ENCODE measurements at places on chromosomes 2 and 18. TPM values are rescaled to one million over a fixed set of nuclear protein-coding genes. Genes with fewer than 3 reads are reported as not detected.

Gene SERPINB7
- total RNA-seq = not detected

GRCh38 chr2:220078439-220078838, 451.0 kb downstream of the SLC4A3 start:
- H3K27ac ChIP-seq = no peak overlapping the region
- H3K36me3 ChIP-seq = no peaks in the 10 kb centered on the region
- no peaks in the 10 kb centered on the region for H3K4me1 ChIP-seq
- H3K4me3 ChIP-seq = no peak overlapping the region
- H3K27me3 ChIP-seq = peaks cover 5% of the 10 kb centered on the region

GRCh38 chr2:157256626-157257025, 879 bp upstream of the GALNT5 start:
- no peaks in the 10 kb centered on the region for H3K36me3 ChIP-seq
- H3K27me3 ChIP-seq = no peaks in the 10 kb centered on the region
- DNase-seq = no peak
- no peak overlapping the region for H3K4me3 ChIP-seq
- H3K27ac ChIP-seq = no peak overlapping the region

DNA sequence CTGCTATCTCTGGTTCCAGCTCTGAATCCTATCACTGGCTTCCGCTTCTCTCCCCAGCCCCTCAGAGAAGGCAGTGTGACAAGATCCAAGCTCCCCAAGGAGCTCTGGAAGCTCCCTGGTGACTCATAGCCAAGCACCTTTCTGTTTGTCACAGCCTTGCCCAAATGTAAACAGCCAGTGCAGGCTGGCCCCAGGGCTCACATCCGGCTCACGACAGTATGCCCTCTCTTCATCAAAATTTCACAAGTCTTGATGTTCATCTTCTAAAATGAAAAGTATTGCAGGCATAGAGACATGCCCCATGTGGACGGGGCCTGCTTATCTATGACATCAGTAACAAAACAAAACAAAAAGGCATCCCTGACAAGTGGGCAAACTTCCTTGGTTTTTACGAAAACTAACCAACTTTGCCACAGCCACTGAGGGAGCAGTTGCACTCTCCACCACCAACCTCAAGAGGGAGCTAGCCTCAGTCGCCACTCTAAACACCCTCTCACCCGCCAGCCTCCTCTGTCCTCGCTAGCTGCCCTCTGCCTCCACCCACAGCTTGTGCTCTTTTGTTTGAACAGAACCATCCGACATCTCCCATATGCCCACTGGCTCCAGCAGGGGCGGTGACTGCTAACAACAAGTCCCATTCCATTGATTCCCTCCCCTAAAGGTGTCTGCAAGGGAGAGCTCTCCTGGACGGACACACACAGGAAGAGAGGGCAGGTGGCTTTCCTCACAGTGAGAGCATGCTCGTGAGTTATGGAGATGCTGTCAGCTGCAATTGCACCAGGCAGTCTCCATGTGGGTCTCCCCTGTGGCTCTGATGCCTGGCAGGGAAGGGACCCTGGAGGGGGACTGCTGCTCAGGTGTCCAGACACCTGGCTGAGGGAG, 71.0 kb upstream of the DAPL1 start:
- no peak for DNase-seq
- no peaks in the 10 kb centered on the region for H3K27me3 ChIP-seq
- H3K4me3 ChIP-seq = no peak overlapping the region
- no peak overlapping the region for H3K27ac ChIP-seq
- H3K36me3 ChIP-seq = no peaks in the 10 kb centered on the region

- H3K27me3 ChIP-seq = no peaks in the 10 kb centered on the region
- DNase-seq = no peak
- peaks cover 51% of the 10 kb centered on the region for H3K36me3 ChIP-seq
- H3K27ac ChIP-seq = no peak overlapping the region
Observed at GRCh38 chr2:73489053-73489452, 103.4 kb downstream of the ALMS1 start.

All from SJCRH30 (cell line).